ENCODE measurements at places on chromosomes 16 and 17.

DNA sequence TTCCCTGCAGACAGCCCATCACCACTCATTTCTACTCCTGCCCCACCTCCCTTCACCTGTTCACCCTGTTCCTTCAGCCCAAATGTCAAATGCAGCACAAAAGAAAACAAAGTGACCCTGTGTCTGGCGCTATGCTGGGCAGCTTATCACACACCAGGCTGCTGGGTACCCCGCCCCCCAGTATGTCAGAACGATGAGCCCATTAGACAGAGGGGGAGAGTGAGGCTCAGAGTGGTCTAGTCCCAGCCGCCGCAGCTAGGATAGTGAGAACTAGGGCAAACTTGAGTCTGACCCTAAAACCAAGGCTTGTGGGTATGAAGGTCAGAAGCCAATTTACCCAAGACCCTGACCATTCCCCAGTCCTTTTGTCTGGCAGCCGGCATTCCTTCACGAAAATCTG lies 4.0 kb downstream of the TNP2 start:
- no peak for DNase-seq

DNA sequence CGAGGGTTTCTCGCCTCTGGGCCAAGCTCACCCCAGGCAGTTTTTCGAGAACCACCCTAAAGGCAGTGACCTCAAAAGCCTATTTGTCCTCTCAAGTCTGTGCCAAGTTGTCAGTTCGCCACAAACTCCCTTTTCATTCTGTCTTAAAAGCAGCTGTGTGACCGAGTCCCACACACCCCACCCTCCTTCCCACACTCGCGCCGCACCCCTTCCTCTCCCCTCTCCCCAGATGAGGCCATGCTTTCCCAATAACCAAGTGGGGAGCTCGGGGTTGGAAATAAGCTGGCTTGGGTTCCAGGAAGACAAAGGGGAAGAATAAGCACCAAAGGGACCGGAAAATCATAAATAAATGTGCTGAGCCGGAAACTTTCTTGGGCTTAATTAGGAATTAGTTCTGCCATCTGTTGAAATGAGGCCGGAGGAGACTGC lies 36.7 kb downstream of the GRIN2C start:
- no peak for DNase-seq

- DNase-seq: no peak
Observed at GRCh38 chr16:31187808-31188189, 7.9 kb downstream of the FUS start.

- DNase-seq: no peak
Observed at GRCh38 chr17:77440560-77440981, 299.8 kb downstream of the SEC14L1 start.

DNA sequence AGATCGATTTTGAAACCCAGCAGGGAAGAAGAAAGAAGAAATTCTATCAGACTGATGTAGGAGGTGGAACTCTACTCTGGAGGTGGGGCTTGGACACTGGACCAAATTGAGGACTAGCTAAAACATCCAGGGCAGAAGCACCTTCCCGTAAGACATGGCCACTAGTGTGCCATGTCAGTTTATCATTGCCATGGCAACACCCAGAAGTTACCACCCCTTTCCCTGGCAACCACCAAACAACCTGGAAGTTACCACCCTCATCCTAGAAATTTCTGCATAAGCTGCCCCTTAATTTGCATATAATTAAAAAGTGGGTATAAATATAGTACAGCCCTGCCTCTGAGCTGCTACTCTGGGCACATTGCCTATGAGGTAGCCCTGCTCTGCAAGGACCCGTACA lies 66.7 kb downstream of the NACA2 start:
- DNase-seq: no peak

- DNase-seq: no peak
Observed at GRCh38 chr17:54028986-54029580, 206.4 kb downstream of the KIF2B start.

- DNase-seq: no peak
Observed at GRCh38 chr16:89051521-89052166, 42.0 kb upstream of the ACSF3 start.

DNA sequence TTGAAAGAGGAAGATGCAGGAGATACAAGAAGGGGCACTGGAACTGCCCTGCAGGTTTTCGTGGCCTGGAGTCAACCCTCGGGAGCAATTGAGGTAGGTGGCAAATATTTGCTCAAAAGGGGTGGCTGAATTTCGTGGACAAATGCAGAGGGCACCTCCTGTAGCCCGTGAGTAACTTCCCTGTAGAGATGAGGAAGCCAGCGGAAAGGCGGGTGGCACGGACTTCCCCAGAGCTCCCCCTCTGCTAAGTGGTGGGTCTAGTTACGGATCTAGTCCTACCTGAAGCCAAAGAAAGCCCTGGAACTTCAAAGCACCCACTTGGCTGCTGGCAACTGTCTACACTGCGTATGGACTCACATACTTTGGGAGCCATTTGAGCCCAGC lies 1.0 kb upstream of the ATP2C2 start:
- no peak for DNase-seq

DNA sequence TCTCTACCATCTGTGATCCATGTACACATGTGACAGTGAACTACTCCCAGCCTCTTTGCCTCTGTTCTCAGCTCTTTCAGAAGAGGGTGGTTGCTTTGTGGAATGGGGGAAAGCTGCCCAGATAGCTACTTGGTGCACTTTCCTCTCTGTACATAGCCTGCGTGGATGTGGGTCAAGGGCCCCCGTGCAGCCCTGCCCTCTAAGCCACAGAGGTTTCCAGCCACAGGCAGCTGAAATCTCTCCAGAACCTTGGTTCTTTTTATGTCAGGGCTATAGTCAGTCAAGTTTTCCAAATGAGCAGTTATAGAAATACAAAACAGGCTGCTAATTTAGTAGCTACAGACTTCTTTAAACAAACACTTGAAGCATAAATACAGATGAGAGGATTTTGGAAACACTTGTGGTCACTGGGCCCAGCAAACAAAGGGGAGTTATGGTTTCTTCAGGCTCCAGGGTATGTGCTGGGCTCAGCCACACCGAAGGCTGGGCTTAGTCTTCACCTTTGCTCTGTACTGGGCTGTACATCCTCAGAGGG lies 199.7 kb upstream of the ASIC2 start:
- DNase-seq: no peak

DNA sequence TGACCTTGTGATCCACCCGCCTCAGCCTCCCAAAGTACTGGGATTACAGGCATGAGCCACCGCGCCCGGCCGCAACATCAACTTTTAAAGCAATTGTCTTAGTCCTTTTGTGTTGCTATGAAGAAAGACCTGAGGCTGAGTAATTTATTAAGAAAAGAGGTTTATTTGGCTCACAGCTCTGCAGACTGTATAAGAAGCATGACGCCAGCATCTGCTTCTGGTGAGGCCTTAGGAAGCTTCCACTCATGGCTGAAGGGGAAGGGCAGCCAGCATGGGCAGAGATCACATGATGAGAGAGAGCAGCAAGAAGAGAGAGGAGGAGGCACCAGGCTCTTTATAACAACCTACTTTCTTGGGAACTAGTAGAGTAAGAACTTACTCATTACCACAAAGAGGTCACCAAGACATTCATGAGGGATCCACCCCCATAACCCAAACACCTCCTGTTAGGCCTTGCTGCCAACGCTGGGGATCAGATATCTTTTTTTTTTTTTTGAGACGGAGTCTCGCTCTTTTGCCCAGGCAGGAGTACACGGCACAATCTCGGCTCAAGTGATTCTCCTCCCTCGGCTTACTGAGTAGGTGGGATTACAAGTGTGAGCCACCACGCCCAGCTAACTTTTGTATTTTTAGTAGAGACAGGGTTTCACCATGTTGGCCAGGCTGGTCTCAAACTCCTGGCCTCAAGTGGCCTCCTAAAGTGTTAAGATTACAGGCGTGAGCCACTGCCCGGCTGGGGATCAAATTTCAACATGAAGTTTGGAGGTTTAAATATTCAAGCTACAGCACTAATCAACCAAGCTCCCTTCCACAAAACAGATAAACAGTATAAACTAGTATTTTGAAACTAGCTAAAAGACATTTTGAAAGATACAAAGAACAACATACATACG lies 21.4 kb upstream of the GPT2 start:
- no peak for DNase-seq

- DNase-seq: no peak
Observed at GRCh38 chr17:13589658-13590057, 12.1 kb downstream of the HS3ST3A1 start.

DNA sequence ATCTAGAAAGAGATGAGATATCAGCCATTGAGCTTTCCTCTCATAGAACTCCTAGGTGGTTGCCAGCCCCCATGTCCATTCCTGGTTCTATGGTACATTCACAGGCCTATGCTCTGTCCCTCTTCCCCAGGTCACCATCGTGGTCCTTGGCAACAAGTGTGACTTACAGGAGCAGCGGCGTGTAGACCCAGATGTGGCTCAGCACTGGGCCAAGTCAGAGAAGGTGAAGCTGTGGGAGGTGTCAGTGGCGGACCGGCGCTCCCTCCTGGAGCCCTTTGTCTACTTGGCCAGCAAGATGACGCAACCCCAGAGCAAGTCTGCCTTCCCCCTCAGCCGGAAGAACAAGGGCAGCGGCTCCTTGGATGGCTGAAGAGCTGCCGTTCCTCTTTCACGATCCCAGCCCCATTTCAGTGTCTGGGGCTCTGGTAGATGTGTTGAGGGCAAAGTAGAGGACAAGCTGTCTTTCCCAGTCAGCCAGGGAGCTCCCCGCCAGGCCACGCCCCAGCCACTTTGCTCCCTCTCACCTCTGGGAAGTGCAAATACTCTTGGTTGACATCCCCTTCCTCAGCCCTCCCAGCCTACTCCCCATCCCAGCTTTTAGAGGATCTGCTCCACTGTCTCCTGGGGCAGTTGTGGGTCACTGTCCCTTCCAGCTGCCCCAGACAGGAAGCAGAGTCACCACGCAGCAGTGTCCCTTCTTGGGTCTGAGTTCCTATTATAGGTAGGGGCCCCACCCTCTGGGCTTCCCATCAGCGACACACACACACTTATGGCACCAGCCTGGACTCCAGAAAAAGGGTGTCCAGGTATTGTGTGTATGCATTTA lies 3.8 kb downstream of the NKIRAS2 start:
- no peak for DNase-seq

DNA sequence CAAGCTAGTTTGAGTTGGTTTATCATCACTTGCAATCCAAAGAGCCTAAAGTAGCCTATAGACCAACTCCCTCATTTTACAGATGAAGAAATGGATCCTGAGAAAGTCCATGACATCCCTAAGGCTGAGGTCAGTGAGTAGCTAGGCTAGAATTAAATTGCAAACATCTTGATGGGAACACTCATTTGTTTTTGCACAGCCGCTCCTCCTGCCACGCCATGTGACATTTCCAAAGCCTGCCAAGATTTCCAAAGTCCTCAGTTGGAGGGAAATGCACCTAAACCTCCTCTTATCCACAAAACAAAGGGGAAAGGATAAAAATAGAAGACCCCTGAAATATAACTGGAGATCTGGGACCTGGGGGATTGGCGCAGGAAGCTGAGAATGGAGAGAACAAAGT lies 15.0 kb downstream of the TMEM92 start:
- no peak for DNase-seq

GRCh38 chr16:85396879-85397871 lies 215.9 kb upstream of the GSE1 start:
- DNase-seq: no peak

- DNase-seq: no peak
Observed at GRCh38 chr16:15613676-15614075, 29.3 kb downstream of the MARF1 start.

GRCh38 chr16:50299508-50300105 lies 33.3 kb downstream of the ADCY7 start:
- no peak for DNase-seq

DNA sequence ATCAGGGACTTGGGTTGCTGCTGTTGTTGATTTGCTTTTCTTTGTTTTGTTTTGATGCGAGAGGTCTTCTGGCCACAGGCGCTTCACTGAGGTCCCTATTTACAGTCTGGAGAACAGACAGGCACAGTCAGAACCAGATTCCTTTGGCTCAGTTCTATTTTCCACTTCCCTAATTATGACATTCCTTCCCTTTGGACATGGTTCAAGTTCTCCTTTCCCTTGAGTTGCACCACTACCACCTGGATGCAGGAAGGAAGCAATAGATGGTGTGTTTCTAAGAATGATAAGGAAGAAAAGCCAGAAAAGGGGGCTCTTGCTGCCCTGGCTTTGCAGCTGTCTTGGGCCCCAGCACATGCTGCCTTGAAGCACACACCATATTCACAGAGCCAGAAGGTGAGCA lies 160.6 kb downstream of the MAF start:
- no peak for DNase-seq

- no peak for DNase-seq
Observed at GRCh38 chr16:4920826-4921225, 16.1 kb downstream of the PPL start.

GRCh38 chr17:8997994-8998628 lies 23.2 kb upstream of the NTN1 start:
- peak; percentile 30 for DNase-seq

DNA sequence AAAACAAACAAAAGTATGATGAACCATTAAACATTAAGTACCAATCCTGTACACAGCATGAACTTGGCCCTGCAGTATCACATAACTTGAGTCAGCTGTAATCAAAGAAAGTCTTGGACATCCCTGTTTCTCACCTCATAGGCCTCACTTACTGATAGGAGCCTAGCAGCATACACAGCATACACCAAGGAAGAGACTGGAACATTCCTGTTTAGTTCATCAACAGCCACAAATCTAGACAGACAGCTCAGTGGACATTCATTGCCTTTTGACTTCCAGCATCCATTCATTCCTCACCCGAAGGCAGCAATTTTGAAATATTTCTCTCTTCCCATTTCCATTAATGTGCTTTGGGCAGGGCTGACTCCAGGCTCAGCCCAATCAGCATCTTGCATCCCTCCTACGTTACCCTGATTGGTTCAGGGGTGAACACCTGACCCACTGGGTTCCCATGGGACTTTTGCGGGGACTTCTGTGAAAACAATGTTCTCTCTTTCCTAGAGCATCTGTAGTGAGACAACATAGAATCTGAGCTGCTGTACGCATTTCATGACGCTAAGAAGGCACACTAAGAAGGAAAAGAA lies 336.7 kb upstream of the ZFHX3 start:
- no peak for DNase-seq

- no peak for DNase-seq
Observed at GRCh38 chr17:34203018-34203638, 52.0 kb upstream of the CCL2 start.

DNA sequence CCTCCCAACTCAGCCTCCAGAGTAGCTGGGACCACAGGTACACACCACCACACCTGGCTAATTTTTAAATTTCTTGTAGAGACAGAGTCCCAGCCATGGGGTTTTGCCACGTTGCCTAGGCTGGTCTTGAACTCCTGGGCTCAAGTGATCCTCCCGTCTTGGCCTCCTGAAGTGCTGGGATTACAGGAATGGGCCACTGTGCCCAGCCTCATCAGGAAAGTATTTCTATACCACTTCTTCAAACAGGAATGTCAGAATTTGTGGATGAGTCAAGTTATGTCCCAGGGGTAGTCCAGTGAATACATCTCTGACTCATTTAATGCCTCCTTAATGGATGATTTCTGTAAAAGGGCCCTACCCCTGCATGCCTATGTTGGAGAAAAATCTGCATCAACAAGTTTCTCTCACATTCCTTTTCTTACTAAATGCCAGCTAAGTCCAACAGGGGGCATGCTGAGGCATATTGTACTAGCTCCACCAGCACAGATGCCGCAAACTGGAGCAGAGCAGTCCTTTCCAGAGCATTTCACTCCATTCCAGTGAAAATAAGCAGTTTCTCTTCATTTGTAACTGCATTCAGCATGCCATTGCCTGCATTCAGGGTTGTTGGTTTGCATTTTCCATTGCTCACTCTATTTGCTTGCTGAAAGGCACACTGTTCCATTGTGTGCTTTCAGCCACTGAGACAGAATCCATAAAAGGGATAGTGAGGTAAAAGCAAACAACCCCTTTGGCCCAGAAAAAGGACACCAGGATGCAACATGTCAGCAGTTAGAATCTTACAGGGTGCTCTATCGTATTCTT lies 5.3 kb upstream of the CAVIN1 start:
- no peak for DNase-seq

GRCh38 chr16:678858-679813 lies 1.1 kb upstream of the STUB1 start:
- peak; percentile 33 for DNase-seq

Data from bone marrow (tissue), 2 donors.